ENCODE measurements at places on chromosomes 1 and 21. TPM values are rescaled to one million over a fixed set of nuclear protein-coding genes. Genes with fewer than 3 reads are reported as not detected.

Gene SELENON
- total RNA-seq: 43.7 TPM

Gene GPR25
- not detected for total RNA-seq

Gene LGALS8
- total RNA-seq: 45.7 TPM

Gene MATN1
- 0.63 TPM for total RNA-seq

Gene CRNN
- total RNA-seq: not detected

Gene IPO13
- total RNA-seq: 33.7 TPM

Gene OVAAL
- not detected for total RNA-seq

Gene CTSK
- total RNA-seq: 2.0 TPM

Gene SPRR2G
- not detected for total RNA-seq

Gene CD52
- not detected for total RNA-seq

Gene PLA2G4A
- total RNA-seq: 1.3 TPM

Measured in PC-3 (cell line).